CD14-positive monocyte (primary cell): ENCODE measurements at places on chromosomes 7 and 10. TPM values are rescaled to one million over a fixed set of nuclear protein-coding genes. Genes with fewer than 3 reads are reported as not detected.

Gene NUTM2A
- not detected for polyA plus RNA-seq

Gene GNAI1
- 0.79 TPM for polyA plus RNA-seq

Gene VKORC1L1
- 1.9 TPM for polyA plus RNA-seq

Gene CTTNBP2
- 0.38 TPM for polyA plus RNA-seq

Gene STEAP2
- not detected in 2 replicates for polyA plus RNA-seq

Gene FOXP2
- not detected for polyA plus RNA-seq

Gene HOXA4
- polyA plus RNA-seq = not detected

Gene LSM5
- 78.2 TPM for polyA plus RNA-seq

Gene SMKR1
- not detected in 2 replicates for polyA plus RNA-seq

Gene TRIM50
- not detected for polyA plus RNA-seq

Gene CCL24
- 1.2 and 2.9 TPM in 2 replicates for polyA plus RNA-seq

Gene ATOH7
- not detected in 2 replicates for polyA plus RNA-seq

Gene PIP
- polyA plus RNA-seq = not detected

Gene RBP3
- polyA plus RNA-seq = not detected

Gene PRR15
- not detected for polyA plus RNA-seq

Gene SPDYE3
- 0.58 TPM for polyA plus RNA-seq
